ENCODE measurements at places on chromosomes 7 and 10.

DNA sequence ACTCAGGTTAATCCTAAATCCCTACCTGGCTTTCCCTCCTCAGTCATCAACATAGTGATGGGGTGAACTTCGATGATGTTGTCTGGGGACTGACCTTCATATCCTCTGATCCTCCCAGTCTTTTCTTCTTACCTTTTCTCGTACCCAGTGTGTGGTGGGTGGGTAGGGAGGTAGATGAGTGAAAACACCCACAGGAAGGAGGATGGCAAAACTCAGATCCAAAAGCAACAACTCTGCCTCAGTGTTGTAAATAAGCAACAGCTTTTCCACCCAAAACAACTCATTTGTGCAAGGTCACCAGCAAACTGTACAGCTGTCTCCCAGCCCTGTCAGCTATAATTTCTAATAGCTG, 38.6 kb downstream of the VOPP1 start:
- DNase-seq: no peak

DNA sequence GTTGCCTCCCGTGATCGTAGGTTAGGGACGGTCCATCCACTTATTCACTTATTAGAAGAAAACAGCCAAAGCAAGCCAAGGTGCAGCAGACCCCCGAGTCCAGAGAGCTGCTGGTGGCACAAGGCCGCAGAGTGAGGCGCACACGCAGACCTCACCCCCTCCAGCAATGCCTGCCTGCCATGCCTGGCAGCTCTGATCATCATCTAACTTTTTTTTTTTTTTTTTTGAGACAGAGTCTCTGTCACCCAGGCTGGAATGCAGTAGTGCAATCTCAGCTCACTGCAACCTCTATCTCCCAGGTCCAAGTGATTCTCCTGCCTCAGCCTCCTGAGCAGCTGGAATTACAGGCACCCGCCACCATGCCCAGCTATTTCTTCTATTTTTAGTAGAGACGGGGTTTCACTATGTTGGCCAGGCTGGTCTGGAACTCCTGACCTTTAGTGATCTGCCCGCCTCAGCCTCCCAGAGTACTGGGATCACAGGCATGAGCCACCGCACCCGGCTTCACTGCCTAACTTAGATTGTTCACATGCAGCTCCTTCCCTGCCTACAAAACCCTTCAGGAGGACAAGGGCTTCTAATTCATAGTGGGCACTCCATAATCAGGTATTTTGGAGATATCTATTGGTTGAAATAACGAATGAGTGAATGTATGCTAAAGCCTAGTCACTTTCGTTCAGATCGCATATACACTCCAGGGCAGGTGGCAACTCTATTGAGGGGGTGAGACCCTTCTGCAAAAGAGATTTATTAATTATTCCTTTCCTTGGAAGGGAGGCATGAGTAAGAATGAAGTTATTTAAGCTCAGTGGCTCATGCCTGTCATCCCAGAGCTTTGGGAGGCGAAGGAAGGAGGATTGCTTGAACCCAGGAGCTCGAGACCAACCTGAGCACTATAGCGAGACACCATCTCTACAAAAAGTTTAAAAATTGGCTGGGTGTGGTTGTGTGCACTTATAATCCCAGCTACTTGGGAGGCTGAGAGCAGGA, 15.9 kb downstream of the TRIM56 start:
- DNase-seq: no peak

DNA sequence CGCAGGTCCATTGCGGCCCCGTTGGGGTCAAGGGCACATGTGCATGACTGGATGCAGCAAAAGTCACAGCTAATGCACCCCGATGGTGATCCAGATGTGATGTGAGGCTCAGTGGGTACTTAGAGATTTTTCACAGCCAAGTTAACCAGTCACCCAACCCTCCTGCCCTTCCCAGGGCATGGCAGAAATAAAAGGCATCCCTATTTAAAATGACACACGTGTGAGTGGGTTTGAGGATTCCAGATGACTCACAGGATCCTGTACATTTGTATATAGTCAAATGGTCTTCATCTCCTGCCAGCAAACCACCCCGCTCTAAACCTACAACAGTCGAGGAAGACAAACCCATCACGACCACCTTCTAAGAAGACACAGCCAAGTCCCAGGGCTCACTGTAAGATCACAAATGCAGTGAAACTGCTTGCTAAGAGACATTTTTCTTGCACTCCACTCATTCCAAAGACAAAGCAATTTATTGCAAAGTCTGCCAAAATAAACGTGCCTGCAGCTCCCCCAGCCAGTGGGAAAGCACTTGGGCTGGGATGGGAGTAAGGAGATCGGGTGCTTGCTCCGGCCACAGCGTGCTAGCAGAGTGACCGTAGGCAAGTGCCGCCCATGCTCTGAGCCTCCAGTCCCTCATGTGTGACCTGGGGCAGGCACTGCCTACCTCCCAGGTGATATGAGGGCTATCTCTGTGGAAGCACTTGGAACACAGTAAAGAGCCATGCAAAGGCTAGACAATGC, 86.6 kb upstream of the MACROH2A2 start:
- no peak for DNase-seq

- DNase-seq: no peak
Measured at GRCh38 chr7:131032786-131033185, 294.9 kb upstream of the MKLN1 start.

- no peak for DNase-seq
Measured at GRCh38 chr10:26454891-26455290, 16.8 kb downstream of the APBB1IP start.

DNA sequence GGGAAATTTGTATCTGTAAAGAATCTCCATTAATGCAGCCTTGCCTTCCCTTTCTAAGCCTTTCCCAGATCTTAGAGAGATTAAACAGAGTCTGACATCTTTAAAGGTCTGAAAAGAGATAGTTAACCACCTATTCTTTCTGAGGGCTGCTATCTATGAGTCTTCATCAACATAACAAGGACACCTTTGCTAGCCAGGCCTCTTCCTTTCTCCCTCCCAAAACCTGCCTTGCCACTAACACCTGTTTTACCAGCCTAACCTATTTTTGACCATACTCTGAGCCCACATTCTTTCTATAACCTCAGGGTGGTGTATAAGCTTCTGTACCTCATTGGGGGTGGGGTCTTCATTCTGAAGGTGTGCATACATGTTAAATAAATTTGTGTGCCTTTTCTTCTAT, 217.1 kb downstream of the IPMK start:
- DNase-seq: peak; percentile 60

GRCh38 chr7:26948617-26949118, 84.3 kb upstream of the SKAP2 start:
- DNase-seq: peak; percentile 91

DNA sequence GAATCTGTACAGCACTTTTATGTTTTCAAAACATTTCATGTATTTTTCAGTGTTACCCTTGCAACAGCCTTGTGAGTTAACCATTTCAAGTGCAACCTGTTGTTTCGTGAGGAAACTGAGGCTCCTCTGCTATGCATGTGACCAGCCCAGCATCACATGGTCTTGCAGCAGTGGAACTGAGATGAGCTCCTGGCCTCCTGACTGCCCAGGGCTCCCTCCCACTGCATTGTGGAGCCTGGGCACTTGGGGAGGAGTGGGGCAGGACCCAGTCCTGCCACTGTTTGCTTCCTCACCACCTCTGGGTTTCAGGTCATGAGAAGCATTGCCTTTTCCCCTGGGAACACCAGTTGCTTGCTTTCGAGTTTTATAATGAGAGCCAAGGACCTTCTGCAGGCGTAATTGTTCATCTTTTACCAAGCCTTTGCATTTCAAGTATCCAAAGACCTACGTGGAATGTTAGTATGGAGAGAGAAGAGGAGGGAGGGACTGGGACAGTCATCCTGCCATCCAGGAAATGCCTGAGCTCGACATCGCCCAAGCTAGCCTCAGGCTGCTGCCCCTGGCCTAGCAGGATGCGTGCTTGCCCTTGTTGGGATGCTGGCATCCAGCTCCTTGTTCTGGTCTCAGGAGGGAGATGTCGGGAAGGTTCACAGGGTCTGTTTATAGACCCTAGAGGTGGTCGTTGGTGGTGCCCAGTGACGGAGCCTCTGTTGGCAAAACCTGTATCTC, 32.3 kb upstream of the BHLHA15 start:
- no peak for DNase-seq

GRCh38 chr7:100675105-100675451, 1.5 kb downstream of the GNB2 start:
- DNase-seq: no peak

GRCh38 chr10:90435296-90435695, 422.5 kb downstream of the HTR7 start:
- no peak for DNase-seq

- DNase-seq: no peak
Measured at GRCh38 chr10:110076559-110077318, 69.0 kb downstream of the ADD3 start.

DNA sequence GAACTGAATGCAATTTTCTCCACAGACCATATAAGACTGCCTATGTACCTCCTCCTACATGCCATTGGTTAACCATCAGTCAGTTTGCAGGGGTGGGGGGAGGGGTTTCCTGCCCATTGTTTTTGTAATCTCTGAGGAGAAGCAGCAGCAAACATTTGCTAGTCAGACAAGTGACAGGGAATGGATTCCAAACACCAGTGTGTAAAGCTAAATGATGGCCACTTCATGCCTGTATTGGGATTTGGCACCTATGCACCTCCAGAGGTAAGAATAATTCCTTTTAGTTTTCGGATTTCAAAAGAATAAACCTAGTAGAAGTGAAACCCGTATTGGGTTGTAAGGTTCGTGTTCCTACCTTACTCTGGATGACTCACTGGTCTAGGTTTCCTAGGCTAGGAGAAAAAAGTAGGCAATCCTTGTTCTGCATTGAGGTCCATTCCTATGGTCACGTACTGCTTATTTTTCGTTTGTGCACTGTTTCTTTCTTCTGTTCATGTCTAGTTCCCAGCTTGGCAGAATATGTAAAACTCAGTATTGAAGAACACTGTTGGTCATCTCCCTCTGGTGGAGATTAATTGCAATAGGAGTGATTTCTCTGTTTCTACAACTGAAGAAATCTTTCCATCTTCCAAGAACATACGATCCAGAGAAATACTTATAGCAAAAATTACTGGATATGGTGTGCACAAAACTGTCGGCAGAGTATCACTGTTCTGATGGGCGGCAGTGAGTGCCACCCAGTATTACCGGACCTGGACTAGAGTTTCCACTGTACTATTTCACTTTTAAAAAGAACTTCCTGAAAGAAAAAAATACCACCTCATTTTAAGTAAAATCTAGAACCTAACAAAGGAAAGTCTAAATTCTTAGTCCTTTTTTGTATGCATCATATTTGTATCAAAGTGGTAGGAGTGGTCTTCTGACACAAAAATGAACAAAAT, at the start of gene AKR1C3:
Gene AKR1C3, plus strand, starts transcription at position 150 of the 941 bp plus-strand sequence. Its CDS starts 31 bp downstream, at position 181.
- DNase-seq: peak; percentile 7

GRCh38 chr10:118543714-118544400, 51.6 kb downstream of the PRLHR start:
- peak; percentile 33 for DNase-seq

DNA sequence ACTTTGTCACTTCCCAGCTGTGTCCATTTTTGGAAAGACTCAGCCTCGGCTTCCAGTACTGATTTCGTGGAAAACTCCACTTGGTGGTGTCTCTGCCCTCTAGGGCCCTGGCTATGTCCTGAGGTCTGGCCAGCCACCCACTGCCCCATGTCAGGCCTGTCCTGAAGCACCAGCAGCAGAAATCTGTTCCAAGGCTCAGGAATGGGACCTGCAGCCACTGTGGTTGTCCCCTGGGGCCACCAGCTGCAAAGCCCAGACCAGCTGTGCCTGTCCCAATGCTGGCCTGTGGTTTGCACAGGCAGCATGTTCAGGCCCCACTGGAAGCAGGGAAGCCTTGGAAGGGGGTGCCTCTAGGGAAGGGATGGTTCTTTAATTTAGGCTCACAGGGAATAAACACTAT, 21.2 kb downstream of the CXCL12 start:
- no peak for DNase-seq

DNA sequence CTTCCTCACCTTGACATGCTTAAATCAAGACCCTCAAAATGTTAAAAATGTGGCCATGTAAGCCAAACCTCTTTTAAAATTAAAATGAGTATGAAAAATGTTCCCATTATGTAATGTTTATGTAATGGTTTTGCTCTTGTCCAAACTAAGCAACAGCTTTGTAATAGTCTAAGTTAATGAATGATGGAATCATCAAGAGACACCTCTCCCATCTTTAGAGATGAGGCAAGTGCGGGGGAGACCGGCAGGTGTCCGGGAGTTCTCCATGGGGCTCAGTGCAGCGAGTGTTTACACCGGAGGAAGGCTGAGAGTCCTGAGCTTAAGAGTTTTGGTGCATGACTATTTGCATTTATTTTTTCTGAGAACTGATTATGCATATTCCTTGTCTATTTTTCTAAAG, 384.9 kb upstream of the RNF32 start:
- no peak for DNase-seq

- no peak for DNase-seq
Measured at GRCh38 chr10:58518775-58519174, 6.1 kb downstream of the BICC1 start.

- DNase-seq: no peak
Measured at GRCh38 chr10:103645141-103646054, 151.9 kb downstream of the NEURL1 start.

GRCh38 chr7:152344253-152344652, 91.5 kb downstream of the KMT2C start:
- no peak for DNase-seq

GRCh38 chr7:42492920-42493319, 255.9 kb upstream of the GLI3 start:
- no peak for DNase-seq

DNA sequence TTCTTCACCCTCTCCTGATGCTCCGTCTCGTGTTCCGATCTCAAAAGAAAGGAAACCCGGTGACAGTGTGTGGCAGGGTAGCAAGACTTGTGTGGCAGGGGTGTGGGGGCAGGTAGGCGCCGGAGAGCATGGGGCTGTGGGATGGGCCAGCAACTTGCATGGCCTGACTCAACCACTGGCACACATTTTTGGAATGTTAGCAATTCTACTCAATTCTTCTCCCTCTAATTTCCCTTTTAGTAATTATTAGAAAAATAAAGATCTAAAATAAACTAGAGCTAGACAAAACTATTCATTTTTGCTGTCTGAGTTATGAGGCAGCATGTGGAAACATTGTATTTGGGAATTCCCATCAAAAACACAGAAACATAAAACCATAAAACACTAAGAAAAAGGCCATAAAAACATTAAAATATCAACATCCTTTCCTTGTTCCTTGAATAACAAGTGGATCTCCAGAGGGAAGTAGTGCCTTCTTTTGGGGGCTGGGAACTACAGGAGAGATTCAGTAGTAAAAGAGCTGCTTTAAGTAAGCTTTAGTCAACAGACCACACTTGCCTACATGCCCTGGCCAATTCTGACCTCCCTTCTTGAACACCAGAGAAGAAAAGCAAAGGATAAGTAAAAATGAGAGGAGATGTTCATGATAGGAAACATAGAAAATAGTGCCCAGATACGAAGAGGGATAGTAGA, 21.8 kb downstream of the SEMA3C start:
- DNase-seq: no peak

GRCh38 chr10:22611425-22612115, 102.8 kb downstream of the PIP4K2A start:
- no peak for DNase-seq

- peak; percentile 23 for DNase-seq
Measured at GRCh38 chr7:21125297-21125696, 302.6 kb upstream of the SP4 start.

DNA sequence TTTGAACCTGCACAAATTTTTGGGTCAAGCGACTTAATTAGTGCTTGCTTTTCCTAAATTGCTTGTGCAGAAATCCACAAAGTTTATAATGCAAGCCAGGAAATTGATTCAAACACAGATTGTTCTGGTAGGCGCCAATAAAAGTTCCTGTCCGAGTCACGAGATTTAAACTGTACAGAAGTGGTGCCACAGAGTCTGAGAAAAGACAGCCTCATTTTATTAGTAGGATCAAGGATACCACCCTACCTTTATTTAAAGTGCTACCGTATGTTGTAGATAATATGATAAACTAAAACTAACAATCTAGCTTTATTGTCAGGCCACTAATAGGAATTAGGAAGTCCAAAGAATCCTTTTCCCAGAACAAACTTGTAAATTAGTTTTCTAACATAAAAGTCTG, 696.7 kb downstream of the TNS3 start:
- DNase-seq: no peak

All from iPS DF 19.7 (cell line).